ENCODE measurements at places on chromosomes 16 and 17.
A peak's percentile ranks its signal among the peaks of the same experiment; 100 is the strongest.

DNA sequence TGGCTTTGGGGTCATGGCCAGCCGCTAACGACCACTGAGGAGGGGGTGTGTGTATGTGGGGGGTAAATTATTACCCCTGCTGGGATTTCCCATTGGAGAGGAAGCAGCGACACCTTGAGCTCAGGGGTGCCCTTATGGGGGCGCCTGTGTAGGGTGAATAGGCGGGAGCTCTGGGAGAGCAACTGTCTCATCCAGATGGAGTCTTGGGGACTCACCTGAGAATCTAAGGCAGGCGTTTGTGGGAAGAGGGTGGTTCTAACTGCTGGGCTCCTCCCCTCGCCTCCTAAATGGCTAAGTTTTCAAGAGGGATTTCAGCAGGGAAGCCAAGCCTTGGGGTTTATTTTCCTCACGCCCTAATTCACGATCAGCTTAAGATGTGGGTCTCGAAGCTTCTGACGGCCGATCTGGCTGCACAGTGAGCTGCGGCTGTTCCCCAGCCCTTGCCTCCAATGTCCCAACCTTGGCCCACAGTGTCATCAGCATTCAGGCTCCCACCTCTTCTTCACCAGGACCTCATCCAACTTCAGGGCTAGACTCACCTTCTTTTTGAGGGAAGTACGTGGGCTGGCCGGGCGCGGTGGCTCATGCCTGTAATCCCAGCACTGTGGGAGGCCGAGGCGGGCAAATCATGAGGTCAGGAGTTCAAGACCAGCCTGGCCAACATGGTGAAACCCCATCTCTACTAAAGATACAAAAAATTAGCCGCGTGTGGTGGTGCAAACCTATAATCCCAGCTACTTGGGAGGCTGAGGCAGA, 136.9 kb upstream of the EEF2KMT start:
- DNase-seq: no peak

DNA sequence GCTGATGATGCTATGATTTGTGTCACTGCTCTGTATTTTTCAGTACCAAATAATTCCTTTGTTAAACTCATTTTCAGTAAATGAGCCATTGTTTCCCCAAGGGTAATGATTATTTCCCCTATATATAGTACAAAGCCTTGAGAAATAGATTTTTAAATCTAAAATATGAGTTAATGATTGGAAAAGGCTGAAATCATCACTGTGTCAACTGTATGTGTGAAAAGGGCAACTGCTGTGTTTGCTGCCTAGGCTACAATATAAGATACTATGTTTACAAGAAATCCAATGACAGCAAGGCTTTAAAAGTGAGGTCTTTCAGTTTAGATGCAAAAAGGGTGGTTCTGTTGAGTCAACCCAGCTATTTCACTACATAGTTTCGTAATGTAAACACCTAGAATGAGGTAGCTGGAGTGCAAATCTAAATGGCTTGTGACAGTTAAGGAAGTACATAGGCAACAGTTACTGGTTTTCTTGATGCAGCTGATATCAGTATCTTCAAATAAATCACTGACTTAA, 15.3 kb downstream of the NLK start:
- no peak for DNase-seq

DNA sequence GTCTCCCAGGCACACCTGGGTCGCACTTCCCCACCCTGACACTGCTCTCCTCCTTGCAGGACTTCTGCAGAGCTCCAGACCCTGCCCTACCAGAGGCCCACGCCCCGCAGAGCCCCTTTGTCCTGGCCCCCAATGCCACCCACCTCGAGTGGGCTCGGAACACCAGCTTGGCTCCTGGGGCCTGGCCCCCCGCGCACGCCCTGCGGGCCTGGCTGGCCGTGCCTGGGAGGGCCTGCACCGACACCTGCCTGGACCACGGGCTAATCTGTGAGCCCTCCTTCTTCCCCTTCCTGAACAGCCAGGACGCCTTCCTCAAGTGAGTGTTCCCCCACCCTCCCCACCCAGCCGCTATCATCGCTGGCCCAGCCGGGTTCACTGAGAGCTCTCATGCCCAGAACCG, 79.6 kb downstream of the MGAT5B start:
- no peak for DNase-seq

DNA sequence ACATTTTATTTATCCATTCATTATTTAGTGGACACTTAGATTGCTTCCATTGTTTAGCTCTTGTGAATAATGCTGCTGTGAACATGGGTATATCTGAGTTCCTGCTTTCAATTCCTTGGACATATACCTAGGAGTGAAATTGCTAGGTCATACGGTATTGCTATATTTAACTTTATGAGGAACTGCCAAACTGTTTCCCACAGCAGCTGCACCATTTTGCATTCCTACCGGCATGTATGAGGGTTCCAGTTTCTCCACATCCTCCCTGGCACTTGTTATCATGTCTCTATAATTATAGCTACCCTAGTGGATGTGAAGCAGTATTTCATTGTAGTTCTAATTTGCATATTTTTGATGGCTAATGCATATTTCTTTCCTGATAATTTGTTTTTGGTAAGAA, 23.7 kb upstream of the DRG2 start:
- DNase-seq: no peak

- DNase-seq: peak; percentile 90
Observed at GRCh38 chr16:25135254-25135878, 23.8 kb downstream of the LCMT1 start.

DNA sequence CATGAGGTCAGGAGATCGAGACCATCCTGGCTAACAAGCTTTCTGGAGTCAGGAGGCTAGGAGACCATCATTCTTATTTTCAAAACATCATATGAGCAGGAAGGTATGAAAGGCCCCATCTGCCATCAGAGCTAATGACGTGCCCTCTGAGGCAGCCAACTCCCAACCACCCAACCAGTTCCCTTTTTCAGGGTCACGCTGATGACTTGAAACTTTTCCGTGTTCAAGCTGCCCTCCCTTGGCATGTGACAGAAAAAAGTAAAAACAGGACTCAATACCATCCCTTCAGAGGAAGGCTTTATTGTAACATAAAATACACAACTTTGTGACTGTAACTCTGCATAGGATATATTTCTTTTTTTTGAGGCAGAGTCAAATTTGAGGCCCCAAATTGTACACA, 4.6 kb upstream of the GHDC start:
- DNase-seq: no peak

GRCh38 chr17:28747051-28747691, 3.4 kb downstream of the TRAF4 start:
- DNase-seq: peak; percentile 41

DNA sequence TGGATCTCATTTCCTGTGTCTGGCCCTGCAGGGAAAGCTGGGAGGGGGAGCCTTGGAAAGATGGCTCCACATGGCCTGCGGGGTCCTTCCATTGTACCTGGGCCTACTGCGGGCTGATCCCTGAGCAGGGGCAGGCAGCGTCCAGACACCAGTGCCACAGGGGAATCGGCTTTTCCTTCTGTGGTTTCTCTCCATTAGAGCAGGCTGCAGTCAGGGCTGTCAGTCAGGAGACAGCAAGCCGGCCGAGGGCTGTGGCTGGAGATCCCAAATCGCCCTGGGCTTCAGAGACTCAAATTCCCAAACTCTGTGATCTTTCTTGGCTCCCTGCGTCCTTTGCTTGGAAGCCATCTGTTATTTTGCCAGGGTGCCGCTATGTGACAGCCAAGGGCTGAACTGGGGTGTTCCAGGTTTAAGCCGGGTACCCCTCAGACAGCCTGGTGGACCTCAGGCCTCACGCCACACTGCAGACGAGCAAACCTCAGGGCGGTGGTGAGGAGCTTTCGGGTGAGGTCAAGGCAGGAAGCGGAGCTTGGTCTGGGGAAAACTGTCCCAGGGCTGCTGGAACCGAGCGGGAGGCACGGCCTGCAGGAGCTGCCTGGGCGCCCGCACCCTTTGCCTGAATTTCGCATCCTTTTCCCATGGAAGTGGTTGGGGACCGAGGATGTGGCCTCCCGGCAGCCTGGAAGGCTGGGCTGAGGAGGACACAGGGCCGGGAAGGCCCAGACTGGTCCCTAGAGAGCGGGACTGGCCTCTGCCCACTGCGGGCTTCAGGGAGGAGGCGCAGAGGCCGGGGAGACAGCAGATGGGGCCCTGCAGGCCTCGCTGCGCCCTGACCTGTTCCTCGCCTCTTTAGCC, 1.5 kb upstream of the CPNE7 start:
- no peak for DNase-seq

- no peak for DNase-seq
Observed at GRCh38 chr16:3063625-3064386, 1.6 kb upstream of the IL32 start.

DNA sequence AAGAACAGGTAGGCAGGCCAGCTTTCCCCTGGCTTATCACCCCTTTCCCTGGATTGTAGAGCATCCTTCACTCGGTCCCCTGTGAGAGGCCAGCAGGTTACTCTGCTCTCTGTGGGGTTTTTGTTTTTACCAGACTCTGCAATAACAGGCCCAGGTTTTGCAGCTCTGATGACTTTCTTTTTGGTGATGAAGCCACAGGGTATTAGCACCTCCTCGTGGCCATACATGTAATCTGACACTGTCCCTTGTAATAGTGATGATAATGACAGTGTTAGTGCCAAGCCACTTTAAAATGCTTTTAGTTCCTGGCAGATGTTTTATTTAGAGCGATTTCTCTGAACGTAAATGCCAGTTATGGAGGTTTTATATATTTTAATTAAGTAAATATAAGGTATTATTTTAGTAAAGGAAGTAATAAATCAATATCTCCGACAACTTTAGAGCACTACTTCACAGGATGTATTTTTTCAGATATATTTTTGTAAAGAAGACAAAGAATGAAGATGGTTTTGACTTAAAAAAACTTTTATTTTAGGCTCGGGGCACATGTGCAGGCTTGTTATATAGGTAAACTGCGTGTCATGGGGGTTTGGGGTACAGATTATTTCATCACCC, 38.0 kb upstream of the CPHXL start:
- DNase-seq: peak; percentile 63

- no peak for DNase-seq
Observed at GRCh38 chr16:81560979-81561657, 116.5 kb downstream of the CMIP start.

- DNase-seq: no peak
Observed at GRCh38 chr17:37043201-37043600, 94.4 kb downstream of the AATF start.

DNA sequence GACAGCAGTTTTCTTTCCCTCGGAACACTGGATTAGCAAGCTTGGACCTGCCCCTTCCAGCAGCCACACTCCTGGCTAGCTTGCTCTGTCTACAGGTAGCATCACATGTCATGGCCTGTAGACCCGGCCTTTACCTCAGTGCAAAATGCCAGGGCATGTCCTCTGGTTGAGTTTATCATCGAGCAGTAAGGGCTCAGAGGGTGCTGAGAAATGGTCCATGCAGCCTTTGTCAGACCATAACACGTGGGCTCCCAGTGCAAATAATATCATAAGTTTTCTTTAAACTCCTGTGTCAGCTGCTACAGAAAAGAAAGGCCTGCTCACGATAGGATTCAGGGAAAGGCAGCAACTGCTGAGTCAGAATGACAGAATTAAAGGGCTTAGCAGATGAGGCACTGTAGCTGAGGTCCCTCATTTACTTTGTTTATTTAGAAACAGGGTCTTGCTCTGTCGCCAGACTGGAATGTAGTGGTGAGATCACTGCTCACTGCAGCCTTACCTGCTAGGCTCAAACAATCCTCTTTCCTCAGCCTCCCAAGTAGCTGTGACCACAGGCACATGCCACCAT, 8.0 kb upstream of the GNA13 start:
- DNase-seq: peak; percentile 15

DNA sequence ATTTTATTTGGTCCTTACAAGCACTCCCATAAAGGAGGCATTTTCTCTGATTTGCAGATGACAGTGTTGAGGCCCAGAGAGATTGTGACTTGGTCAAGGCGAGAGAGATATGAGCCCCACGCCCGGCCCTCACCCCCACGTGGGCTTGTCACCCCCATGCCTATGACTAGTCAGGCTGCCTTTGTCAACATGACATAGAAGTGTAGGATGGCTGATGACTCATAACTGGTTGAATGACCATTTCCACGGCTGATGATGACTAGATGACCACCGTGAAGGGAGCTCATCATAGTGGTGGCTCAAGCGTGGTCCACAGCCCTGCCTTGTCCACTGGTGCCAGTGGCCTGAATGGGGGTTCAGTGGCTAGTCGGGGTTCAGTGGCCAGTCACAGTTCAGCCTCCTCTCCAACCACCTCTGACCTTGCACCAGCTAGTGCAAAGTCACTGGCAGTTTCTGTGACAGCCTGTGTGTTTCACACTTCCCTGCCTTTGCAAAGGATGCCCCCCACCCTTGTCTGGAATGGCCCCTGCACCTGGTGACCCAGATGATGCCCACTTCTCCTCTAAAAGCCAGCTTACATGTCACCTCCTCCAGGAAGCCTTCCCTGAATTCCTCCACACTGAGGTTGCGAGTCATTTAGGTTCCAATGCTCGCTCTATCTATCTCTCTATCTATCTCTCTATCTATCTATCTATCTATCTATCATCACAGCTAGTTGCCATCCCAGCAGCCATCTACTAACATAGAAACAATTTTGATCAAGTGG, 3.8 kb upstream of the WSCD1 start:
- no peak for DNase-seq

GRCh38 chr16:81625544-81626153, 153.4 kb upstream of the PLCG2 start:
- DNase-seq: no peak

DNA sequence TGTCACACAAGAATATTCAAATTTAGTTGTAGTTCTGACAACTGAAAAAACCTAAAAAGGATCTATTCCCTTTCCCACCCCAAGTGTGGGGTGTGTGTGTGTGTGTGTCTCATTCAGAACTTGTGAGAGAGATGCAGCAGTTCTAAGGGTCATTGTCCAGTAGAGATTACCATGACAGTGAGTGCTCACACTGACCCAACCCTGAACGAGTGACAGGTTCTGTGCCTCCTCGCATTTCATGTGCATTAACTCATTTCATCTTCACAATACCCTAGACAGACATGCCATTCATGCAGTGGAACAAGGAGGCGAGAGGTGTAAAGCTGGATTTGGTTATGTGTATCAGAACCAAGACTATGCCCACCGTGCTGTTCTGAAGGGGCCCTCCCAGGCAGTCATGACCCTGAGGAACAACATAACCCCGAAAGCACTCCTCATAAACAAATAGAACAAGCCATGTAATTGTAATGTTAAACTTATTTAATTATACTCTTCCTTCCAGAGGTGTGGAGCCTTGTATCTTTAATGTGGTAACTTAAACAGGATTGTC, 102.1 kb downstream of the CLEC16A start:
- DNase-seq: no peak

GRCh38 chr17:50272711-50273653, 1.3 kb upstream of the TMEM92 start:
- peak; percentile 29 for DNase-seq

DNA sequence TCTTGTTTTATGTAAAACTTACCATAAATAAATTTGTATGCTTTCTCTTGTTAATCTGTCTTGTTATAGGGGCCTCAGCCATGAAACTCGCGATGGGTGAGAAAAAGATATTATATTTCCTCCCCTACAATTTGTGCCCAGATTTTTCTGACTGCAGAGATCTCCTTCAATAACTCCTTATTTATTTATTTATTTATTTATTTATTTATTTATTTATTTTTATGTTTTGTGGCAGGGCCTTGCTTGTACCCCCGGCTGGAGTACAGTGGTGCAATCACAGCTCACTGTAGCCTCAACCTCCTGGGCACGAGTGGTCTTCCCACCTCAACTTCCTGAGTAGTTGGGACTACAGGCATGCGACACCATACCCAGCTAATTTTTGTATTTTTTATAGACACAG, 23.3 kb upstream of the CCL5 start:
- no peak for DNase-seq

All from NCI-H2081 (cell line).